ENCODE measurements at places on chromosomes 2 and 18.

DNA sequence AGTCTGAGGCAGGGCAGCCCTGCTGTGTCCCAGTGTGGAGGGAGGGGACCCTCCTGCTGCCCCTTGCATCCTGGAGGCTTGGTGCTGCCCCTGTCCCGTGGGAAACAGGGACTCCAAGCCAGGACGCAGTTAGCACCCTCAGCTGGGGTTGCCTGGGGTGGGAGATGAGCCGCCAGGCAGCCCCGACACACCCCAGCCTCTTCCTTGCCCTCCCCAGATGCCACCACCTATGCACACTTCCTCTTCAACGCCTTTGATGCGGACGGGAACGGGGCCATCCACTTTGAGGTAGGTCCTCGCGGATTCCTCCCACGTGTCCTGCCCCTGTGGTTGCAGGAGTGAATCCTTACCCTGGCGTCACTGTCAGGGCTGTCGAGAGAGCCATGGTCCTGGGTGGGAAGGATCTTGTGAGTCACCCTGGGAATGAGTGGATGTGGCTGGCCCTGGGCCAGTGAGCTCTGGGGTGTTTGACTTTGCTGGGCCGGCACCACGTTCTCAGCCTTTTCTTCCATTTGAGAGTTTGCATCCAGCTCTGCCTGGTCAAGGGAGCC, 27.5 kb upstream of the FAHD2A start:
- no peak for DNase-seq

GRCh38 chr18:46320297-46320696, 216.1 kb downstream of the HAUS1 start:
- no peak for DNase-seq

GRCh38 chr2:68368654-68369336, 3.7 kb downstream of the PLEK start:
- DNase-seq, result no peak

DNA sequence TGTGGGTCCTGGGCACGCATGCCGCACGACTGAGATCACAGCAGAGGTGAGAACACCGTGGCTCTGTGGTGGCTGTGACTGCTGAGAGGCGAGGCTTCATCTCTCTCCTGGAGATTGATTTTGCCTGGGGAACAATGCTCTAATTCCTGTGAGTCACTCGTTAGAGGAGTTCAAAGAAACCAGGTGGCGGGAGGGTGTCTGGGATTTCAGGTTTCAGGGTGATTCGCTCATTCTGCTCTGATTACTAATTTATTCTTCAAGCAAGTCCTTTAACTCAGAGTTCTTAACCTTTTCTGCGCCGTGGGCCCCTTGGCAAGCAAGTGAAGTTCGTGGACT, 56.3 kb downstream of the GLI2 start:
- peak; percentile 4 for DNase-seq

GRCh38 chr2:218555527-218555926, 12.6 kb downstream of the USP37 start:
- DNase-seq, result no peak

- peak; percentile 78 for DNase-seq
These were observed 10.1 kb downstream of the CYP26B1 start for GRCh38 chr2:72137498-72138010.
